WTC11 (cell line): ENCODE measurements at places on chromosomes 7 and 10.

DNA sequence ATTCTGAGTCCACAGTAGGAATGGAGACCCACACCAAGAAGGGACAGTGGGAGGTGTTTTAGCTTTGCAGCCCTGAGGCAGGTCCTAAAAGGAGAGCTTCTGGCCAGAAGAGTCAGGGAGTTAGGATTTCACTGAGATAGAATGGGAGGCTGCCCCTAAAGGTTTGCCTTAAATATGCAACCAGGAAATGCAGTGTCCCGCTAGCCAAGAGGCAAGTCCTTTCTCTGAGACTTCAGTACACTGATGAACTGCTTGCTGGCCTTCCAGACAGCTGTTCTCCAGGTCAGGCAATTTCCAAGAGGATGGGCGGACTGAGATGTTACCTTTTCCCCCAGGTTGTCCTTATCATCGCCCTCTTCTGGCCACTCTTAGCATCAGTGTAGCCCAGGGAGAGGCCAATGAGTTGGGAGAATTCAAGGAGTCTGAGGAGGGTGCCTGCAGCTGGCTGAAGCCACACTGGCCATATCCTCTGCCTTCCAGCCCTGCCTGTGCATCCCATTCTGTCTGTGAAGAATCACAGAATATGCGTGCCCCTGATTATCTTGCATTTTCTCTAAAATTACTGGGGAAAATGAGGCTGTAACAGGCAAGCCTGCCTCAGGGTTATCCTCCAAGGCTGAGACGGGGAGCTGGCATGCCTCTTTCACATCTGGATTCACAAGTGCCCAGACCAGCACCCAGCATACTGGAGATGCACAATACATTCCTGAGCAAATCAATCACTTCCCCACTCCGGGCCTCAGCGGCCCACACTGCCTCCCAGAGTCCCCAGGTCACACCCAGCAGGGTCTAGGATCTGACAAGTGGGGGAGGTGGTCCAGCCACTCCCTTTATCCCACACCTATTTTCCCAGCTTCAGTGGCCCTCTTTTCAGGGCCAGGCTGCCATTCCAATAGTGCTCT lies 2.4 kb downstream of the TLL2 start:
- peak; percentile 80 for DNase-seq

DNA sequence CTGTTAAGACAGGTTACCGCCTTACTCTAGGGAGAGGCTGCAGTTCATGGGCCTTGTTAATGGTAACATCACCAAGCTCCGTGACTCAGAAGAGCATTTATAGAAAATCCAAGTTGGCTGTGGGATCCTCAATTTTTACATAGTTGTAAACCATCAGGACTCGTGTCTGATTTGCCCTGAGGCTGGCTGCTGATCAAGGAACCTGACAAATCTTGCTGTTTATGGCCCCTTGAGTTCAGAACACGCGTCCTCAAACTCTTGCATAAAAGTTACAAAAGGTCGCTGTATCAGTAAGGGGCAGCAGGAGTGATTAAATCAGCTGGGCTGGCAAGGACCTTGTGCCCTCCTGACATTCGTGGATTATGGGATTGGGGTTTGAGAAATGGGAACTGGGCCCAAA lies 4.6 kb downstream of the SLC13A4 start:
- no peak for DNase-seq

DNA sequence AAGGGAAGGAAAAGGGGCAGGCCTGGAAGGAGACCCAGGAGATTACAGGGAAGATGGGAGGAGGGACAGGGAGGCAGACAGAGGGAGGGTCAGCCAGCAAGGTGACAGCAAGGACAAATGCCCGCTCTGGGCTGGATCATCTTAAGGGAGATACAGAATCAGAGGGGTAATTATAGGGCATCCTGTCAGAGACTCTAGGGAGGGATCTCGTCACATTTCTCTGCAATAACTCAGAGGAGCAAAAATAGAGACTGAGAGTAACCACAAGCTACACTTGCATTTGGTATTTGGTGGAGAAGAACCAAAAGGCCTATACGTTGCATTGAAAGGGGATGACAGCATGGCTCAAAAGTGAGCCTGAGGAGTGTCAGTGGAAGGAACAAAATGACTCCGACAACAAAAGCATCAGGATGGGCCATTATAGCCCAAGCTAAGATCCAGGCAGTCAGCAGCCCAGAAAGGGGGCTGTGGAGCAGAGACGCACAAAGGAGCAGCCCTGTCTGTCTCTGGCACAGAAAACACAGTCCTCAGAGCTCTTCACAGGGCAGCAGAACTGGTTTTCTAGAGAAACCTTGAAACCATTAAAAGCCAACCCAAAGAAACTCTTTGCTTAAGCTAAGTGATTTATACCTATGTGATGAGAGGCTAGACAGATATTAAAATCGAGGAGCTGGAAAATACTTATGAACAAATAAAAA lies 430.2 kb upstream of the VSTM2A start:
- DNase-seq: no peak

- no peak for DNase-seq
Measured at GRCh38 chr7:48048113-48048512, 12.8 kb downstream of the C7orf57 start.
